ENCODE measurements at places on chromosomes 4 and X.

DNA sequence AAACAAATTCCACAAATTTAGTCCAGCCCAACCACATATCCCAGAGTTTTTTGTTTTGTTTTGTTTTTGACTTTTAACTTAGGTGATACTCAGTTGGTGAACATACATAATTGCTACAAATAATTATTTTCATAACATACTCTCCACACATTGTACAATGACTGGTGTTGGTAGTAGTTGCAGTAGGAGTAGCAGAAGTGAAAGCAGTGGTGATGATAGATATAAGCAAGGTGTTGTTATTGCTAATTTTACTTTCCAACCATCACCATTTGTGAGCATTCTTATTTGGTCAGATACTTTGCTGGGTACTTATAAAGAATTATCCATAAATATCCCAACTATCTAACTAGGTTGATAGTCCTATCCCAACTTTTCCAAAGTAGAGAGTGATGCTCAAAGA, 47.3 kb downstream of the ARHGAP24 start:
- no peaks in the 10 kb centered on the region for H3K27me3 ChIP-seq
- DNase-seq: no peak
- H3K36me3 ChIP-seq: no peaks in the 10 kb centered on the region
- H3K4me3 ChIP-seq: no peak overlapping the region
- no peak overlapping the region for H3K27ac ChIP-seq

GRCh38 chrX:116238093-116238492, 67.5 kb downstream of the AGTR2 start:
- no peaks in the 10 kb centered on the region for H3K36me3 ChIP-seq
- DNase-seq: no peak
- no peaks in the 10 kb centered on the region for H3K27me3 ChIP-seq
- H3K4me3 ChIP-seq: no peak overlapping the region
- H3K27ac ChIP-seq: no peak overlapping the region
- peaks cover 8% of the 10 kb centered on the region for H3K4me1 ChIP-seq

DNA sequence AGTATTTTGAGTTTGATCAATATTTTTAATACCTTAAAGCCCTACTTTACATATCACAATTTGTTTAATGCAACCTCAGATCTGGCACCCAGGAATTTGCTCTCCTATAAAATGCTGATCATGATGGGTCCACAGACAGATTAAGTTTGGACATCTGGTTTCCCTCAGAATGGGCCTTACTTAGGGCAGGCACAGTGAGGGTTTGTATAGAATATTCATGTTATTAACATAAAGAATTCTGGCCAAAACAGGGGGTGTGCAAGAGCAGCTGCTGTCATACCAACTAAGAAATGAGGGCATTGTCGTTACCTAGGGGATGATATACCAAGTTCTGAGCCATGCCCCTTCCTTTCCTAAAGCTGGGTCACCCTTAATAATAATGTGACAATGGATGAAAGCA, 37.5 kb upstream of the CENPU start:
- H3K4me1 ChIP-seq: no peaks in the 10 kb centered on the region
- H3K27me3 ChIP-seq: no peaks in the 10 kb centered on the region
- no peak overlapping the region for H3K4me3 ChIP-seq
- no peak overlapping the region for H3K27ac ChIP-seq
- H3K36me3 ChIP-seq: peaks cover 5% of the 10 kb centered on the region

DNA sequence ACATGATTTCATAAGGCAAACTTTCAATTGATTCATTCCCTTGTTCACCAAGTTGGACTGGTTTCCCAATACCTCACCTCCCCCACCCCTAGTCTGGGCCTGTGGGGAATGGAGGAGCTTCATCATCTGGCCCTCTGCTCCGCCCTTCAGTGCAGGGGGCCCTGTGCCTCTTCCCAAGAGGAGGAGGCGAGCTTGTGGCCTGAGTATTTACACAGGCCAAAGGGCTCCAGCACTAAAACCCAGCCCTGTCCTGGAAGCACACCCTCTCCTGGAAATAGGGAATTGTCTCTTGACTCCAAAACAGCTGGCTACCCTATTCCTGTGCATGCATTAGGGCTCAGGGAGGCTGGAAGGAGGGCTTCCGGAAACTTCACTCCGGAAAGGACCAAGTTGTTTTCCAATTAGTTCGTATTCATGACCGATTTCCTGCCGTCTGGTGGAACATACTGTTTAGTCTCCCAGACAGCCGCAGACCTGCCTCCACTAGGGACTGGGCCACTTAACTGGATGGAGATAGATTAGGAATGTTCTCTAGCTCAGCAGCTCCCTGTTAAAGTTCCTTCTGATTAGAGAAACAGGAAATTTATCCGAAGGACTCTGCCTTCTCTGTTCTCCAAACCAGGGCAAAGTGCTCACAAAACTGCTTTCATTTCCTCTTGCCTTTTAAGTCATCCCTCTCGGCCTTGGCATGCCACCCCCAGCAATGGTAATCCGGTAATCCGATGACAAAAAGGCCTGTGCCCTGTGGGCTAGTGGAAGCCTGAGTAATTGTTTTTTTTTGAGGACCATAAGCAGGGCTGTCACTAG, 5.8 kb downstream of the SRPX2 start:
- H3K36me3 ChIP-seq: no peaks in the 10 kb centered on the region
- H3K27me3 ChIP-seq: no peaks in the 10 kb centered on the region
- DNase-seq: peak; percentile 38
- peaks cover 4% of the 10 kb centered on the region for H3K4me1 ChIP-seq
- H3K27ac ChIP-seq: peak overlapping the region; percentile 26

DNA sequence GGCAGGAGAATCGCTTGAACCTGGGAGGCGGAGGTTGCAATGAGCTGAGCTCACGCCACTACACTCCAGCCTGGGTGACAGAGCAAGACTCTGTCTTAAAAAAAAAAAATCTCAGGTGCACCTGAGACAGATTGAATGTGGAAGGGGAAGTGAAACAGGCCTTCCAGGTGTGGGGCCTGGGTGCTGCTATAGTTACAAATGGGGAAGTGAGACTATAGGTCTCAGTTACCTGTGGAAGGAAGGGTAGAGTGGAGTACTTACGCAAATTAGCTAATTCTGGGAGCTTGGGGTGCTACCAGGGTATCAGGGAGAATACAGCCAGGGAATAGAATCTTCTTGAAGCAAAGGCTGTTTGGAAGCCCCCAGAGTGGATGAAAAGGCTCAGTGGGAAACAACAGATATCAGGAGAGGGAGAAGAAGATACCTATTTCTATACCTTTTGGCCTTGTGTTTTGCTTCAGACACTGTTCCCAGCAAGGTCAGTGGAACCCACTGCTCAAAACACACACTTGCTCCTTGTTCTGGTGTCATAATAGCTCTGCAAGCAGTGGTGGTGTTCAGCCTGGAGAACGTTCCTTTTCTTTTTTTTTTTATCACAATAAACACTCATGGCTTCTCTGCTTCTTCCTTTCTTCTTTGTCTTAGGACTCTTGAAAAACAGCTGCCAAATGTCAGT, 7.0 kb downstream of the CD38 start:
- H3K27me3 ChIP-seq: no peaks in the 10 kb centered on the region
- no peak for DNase-seq
- H3K4me1 ChIP-seq: no peaks in the 10 kb centered on the region
- H3K27ac ChIP-seq: no peak overlapping the region
- no peaks in the 10 kb centered on the region for H3K36me3 ChIP-seq

All from body of pancreas (tissue), 4 donors.